ENCODE measurements at places on chromosomes 1 and 21. TPM values are rescaled to one million over a fixed set of nuclear protein-coding genes. Genes with fewer than 3 reads are reported as not detected.

OR10K2 gene
- polyA plus RNA-seq, result not detected

- DNase-seq, result no peak
These were observed 17.1 kb upstream of the CDC42BPA start for GRCh38 chr1:227335242-227336020.

- no peak for DNase-seq
These were observed 54.5 kb downstream of the PAPPA2 start for GRCh38 chr1:176517484-176517883.

GRCh38 chr1:63691701-63692425 is 82.0 kb upstream of the ROR1 start:
- peak; percentile 94 for DNase-seq

- DNase-seq, result no peak
These were observed 1.5 kb downstream of the GRIK3 start for GRCh38 chr1:37032660-37033354.

- no peak for DNase-seq
These were observed 29.4 kb upstream of the PIGC start for GRCh38 chr1:172473302-172473701.

HSPB7 gene
- 4.3 TPM for polyA plus RNA-seq

CDK18 gene
- 0.34 TPM for polyA plus RNA-seq

DNA sequence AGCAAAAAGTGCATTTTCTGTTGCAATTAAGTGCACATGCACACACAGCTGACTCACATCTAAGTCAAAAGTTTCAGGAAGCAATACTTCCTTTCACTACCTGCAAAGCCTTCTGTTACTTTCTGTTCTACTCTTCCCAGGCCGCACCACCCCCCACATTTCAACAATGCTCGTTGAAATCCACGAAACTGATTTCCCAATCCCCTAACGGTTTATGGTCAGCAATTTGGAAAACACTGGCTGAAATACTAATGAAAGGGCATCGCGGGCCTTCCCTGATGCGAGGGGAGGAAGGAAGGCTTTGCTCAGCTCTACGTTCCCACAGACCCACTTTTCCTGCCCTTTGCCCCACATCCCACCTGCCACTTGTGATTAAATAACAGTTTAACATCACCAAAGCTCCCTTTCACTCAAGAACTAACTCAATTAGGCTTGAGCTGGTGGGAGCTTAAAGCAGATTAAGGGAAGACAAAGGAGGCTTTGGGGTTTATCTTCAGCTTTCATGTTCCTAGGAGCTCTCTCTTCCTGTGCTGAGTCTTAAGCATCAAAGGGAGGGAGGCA is 243.2 kb upstream of the RAB4A start:
- DNase-seq, result peak; percentile 37

- peak; percentile 93 for DNase-seq
These were observed 109.1 kb upstream of the HOOK1 start for GRCh38 chr1:59705466-59706302.

C1orf94 gene
- polyA plus RNA-seq, result not detected

GRCh38 chr1:222627232-222627631 is 9.3 kb downstream of the MIA3 start:
- DNase-seq, result peak; percentile 61

DNA sequence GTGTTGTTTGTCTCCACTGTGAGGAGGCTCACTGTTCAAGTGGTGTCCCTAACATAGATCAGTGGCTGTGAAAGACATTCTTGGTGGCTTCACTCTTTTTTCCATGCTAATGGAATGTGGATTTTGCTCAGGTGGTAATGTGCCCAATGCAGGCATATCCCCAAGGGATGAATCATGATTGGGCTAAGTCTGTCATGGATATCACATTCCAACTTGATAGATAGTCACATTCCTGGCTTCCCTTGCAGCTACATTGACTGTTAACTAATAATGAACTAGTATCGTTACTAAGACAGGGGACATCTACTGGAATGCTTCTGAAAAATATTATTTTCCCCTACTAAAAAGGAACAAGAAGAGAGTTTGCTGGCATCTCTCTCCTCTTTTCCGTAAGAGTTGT is 86.3 kb upstream of the SOD1 start:
- no peak for DNase-seq

PTPN7 gene
- polyA plus RNA-seq, result not detected

- no peak for DNase-seq
These were observed 15.5 kb upstream of the ADAM30 start for GRCh38 chr1:119911775-119912174.

- DNase-seq, result no peak
These were observed 29.5 kb downstream of the PLPPR5 start for GRCh38 chr1:98975113-98975512.

TSPAN2 gene
- polyA plus RNA-seq, result 0.17 TPM

ATP1A4 gene
- polyA plus RNA-seq, result not detected

GRCh38 chr1:16436946-16437474 is at the start of gene SPATA21:
Gene SPATA21 (minus strand): TSS chr1:16437424. CDS start chr1:16431371, 6,053 bp downstream.
- DNase-seq, result no peak

HSD3B1 gene
- not detected for polyA plus RNA-seq

DNA sequence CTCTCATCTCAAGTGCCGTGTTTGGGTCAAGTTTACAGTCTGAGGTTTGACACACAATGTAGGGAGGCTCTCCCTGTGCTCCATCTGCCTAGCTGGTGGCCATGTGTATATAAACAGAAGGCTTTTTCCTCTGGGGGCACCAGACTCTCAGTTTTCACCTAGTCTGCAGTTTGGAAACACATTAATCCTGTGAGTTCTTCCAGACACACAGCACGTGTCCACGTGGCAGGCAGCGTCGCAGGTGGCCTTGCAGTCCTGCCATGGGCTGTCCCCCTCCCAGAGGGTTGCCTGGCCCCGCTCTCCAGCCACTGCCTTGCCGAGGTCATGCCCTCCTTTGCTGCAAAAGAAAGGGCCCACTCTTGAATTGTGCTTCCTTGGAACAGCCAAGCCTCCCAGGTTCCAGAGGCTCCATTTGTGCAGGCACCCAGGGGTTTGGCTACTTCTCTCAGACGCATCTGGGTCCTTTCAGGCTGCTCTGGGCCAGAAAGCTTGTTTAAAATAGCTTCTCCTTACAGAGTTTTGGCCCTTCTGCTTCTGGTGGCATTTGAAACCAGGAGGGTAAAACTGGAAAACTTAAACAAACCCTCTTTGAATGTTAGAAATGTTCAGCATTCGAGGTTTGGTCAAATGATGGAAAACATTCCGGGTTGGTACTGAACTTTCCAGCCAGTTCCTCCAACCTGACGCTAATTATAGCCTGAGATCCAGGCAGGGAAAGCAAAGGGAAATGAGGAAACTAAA is 4.4 kb upstream of the RUNX1 start:
- no peak for DNase-seq

GRCh38 chr1:162886705-162887104 is 25.7 kb upstream of the CCDC190 start:
- DNase-seq, result peak; percentile 48

DNA sequence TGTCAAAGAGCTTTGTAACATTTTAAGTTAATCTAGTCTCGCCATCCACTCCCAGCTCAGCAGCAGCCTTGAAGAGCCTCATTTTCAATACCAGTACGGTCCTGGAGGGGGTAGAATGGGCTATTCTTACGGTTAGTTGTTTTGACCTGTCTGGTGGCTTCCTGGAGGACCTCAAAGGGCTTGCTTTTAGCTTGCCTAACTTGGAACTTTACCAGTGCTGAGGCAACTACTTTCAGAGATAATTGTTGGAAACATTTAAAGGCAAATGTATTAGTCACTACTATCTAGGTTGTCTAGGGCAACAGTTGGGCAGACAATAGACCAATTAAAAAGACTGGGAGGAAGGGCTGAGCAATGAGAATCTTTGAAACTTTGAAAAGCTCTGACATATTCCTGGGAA is 56.0 kb downstream of the TTLL7 start:
- DNase-seq, result peak; percentile 24

DNA sequence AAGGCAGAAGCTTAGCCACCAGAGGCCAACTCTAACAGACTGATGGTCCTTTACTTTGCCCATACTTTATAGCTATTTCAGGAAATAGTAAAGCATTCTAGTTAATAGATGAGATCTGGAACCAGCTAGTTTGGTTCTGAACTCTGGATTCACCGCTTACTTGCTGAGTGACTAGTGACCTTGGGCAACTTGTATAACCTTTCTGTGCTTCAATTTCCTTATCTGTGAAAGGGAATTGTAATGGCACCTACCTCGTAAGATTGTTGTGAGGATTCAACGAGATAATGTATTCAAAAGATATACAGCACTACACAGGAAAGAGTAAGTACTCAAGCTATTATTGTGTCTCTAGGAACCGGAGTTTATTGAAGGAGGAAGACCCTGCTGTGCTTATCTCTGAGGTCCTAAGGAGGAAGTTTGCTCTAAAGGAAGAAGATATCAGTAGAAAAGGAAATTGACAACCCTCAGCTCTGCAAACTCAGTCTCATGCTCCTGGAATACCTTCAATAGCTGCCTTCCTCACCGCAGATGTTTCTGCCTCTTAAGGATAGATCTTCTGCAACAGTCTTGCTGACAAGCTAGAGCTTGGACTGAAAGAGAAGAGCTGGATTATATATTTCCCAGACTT is 11.9 kb downstream of the MTFR1L start:
- no peak for DNase-seq

- DNase-seq, result peak; percentile 73
These were observed 8.9 kb upstream of the PDE9A start for GRCh38 chr21:42644223-42645208.

DNA sequence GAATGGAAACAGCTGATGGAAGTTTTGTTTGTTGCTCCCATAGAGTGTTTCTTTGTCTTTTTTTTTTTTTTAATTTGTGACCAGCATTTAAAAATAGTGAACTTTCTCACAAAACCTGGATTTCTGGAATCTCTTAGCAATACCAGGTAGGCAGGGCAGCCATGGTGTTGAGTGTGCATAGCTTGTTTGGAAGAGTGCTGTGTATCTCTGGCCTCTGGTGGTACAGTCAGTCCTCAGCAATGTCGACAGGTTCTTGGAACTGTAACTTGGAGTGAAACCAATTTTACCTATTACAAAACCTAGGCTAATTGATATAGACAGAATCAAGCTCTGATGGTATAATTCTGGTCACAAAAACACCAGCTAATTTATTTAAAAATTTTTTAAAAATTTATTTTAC is 6.7 kb downstream of the AADACL3 start:
- DNase-seq, result no peak

DNA sequence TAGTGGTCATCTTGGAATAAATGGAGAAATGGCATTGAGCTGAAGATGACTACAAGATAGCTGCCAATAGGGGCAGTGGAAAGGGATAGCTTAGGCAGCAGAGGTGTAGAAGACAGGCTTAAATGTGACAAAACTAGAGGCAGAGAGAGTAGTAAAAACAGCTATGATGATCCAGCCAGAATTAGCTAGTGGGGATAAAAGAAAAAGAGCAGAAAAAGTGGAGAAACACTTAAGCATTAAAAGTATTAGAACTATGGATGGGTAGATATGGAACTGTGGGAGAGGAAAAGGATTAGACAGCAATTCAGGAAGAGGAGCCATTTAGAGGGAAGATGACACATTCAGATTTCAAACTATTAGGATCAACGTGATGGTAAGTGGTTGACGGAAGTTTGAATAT is 202.5 kb upstream of the SAMSN1 start:
- no peak for DNase-seq

GRCh38 chr1:176601348-176601747 is 138.4 kb downstream of the PAPPA2 start:
- DNase-seq, result no peak

DNA sequence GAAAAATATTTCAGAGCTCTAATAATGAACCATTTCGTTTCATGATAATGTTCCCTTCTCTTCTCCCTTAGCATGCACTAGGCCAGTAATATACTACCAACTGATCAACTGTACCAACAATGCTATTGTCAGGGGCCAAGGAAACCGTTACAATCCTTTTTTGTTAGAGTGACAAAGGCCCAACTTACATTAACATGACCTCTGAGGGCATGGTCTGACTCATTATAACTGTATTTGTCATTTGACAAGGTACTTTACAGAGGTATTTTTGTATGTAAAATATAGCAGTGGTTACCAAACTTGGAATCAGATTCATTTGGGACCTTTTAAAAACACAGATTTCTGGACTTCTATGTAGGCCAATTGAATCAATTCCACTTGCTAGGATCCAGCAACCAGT is 102.6 kb upstream of the RRP15 start:
- DNase-seq, result no peak

MROH9 gene
- not detected for polyA plus RNA-seq

DNA sequence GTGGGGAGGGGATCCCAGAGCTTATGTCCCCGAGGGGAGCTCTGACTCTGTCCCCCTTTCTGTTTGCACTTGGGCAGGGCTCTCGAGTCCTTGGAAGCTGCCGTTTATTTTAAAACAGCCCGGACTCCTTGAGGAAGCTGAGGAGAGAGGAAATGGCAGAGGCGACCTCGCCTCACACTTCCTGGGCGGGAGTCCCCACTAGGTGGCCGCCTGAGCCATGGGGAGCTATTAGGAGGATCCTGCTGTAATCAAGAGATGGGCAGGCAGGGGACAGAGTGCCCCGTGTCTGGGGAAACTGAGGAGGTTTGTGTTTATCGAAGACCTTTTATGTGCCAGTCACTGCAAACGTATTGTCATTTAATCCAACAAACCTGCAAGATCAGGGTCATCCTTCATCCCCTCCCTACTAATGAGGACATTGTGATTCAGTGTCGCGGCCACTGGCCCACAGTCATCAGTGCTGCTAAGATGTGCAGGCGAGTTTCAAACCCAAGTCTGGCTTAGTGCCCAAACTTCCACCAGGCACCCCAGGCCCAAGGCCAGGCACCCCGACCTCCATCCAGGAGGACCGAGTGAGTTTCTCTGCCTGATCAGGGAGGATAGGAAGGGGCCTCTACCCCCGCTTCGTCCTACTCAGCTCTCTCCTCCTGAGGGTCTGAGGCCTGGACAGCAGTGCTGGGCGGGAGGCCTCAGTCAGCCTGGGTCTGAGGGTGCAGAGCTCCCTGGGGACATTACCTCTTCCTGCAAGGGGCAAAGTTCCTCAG is 316.9 kb upstream of the VAMP3 start:
- DNase-seq, result peak; percentile 39

DNA sequence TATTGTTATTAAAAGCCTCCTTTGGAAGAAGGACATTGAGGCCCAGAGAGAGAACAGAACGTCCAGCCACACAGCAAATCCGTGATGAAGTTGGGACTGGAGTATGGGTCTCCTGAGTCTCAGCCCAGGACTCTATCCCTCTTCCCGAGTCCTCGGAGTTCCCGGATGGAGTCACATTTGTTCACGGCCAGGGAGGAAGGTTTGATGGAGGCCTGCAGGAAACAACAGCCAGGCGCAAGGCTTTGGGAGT is 357 bp upstream of the TXLNA start:
- DNase-seq, result no peak

CR1L gene
- polyA plus RNA-seq, result not detected

VHLL gene
- polyA plus RNA-seq, result not detected

WNT9A gene
- polyA plus RNA-seq, result 0.36 TPM

GRCh38 chr1:56978819-56979218 is 13.0 kb upstream of the C8B start:
- DNase-seq, result no peak

IGSF5 gene
- polyA plus RNA-seq, result not detected

- DNase-seq, result no peak
These were observed 48.7 kb upstream of the CNTN2 start for GRCh38 chr1:204994086-204994862.

- DNase-seq, result no peak
These were observed 18.9 kb downstream of the TAF1A start for GRCh38 chr1:222570837-222571236.

GRCh38 chr1:65211331-65211730 is 63.3 kb downstream of the AK4 start:
- no peak for DNase-seq
